Stimulated activated CD8-positive, alpha-beta memory T cell treated with anti-CD3 and anti-CD28 coated beads, Interleukin-15, amount 100 ng/mL, for 4 hours (primary cell): ENCODE measurements at places on chromosomes 1 and 21.

GRCh38 chr1:205537386-205538018 lies 33.0 kb downstream of the CDK18 start:
- DNase-seq, result no peak

GRCh38 chr1:32485554-32486255 lies 20.8 kb downstream of the ZBTB8B start:
- DNase-seq, result no peak

- DNase-seq, result no peak
These were observed 40.5 kb downstream of the RCSD1 start for GRCh38 chr1:167670563-167670962.

- no peak for DNase-seq
These were observed 154.7 kb downstream of the CACNA1E start for GRCh38 chr1:181637998-181638397.

GRCh38 chr1:210301615-210302000 lies 27.1 kb upstream of the HHAT start:
- DNase-seq, result no peak

- peak; percentile 30 for DNase-seq
These were observed 474.5 kb downstream of the PTPRC start for GRCh38 chr1:199113265-199113869.

GRCh38 chr1:32239337-32239736 lies 7.7 kb upstream of the FAM167B start:
- DNase-seq, result no peak

GRCh38 chr1:115642168-115643072 lies 650 bp downstream of the VANGL1 start:
- peak; percentile 5 for DNase-seq

DNA sequence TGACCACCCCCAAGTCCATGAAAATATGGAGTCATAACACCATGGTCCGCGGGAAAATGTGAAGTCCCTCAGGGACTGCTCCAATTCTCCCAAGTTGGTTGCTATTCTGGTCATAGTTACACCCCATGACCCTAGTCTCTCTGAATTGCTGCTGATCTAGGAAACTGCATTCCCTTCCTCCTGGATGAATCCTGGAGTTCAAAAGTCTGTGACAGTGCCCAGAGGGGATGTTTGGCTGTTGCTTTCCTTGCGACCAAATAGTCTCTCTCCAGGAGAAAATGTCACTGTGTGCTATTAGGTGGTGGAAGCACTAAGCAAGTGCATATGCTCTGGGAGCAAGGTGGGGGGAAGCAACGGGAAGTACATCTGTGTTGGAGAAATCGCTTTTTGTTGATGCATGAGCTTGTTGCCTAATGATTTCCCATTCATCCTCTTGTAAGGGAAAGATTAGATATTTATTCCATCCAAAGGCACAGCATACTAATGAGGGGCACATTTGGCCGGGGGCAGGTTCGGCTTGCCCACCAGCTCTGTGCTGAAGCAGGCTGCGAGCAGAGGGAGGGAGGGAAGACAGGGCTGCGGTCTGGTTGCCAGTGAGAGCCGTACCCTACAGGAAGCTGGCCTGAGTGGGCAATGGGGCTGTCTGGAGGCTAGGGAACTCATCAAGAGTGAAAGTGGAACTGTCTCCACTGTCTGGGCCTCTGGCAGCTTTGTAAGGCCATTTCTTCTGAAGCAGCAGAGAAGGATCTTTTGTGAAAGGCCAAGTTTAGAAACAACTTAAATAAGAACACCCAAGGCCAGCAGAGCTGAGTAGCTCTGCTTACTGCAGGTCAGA lies 27.2 kb downstream of the SYT6 start:
- DNase-seq, result no peak

DNA sequence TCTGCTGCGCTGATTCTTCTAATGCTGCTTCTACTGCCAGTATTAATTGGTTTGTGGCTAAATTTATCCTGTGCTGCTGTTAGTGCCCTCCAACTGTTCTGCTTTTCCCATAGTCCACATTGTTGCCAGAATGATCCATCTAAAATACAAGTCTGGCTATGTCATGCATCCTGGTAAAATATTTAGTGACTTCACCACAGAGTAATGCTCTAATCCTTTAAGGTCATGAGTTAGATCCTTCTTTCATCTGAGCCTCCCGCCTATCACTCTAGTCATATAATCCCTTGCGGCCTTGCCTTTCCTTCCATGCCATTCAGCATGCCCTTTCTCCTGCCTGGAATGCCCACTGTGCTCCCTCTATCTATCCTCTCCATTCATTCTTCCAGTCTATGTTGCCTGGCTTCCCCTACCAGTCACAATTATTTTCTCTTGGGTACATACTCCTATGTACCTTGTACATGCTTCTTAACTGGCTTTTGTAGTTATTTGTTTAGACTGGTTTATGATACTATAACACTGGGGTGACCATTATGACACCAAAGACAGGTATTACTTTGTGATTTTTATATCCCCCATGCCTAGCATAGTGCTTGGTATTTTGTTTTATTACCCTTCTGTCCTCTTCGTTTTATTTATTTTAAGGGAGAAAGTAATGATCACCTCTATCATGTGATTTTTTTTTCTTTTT lies 144.0 kb downstream of the MAGI3 start:
- DNase-seq, result no peak
